ENCODE measurements at places on chromosomes 4 and X.
A peak's percentile ranks its signal among the peaks of the same experiment; 100 is the strongest.

- no peak for DNase-seq
These were observed 154.3 kb downstream of the CFAP299 start for GRCh38 chr4:80489798-80490197.

GRCh38 chrX:47172971-47173792 is 20.4 kb upstream of the UBA1 start:
- no peak for DNase-seq

GRCh38 chrX:2751291-2751690 is 549 bp upstream of the XG start:
- DNase-seq: no peak

DNA sequence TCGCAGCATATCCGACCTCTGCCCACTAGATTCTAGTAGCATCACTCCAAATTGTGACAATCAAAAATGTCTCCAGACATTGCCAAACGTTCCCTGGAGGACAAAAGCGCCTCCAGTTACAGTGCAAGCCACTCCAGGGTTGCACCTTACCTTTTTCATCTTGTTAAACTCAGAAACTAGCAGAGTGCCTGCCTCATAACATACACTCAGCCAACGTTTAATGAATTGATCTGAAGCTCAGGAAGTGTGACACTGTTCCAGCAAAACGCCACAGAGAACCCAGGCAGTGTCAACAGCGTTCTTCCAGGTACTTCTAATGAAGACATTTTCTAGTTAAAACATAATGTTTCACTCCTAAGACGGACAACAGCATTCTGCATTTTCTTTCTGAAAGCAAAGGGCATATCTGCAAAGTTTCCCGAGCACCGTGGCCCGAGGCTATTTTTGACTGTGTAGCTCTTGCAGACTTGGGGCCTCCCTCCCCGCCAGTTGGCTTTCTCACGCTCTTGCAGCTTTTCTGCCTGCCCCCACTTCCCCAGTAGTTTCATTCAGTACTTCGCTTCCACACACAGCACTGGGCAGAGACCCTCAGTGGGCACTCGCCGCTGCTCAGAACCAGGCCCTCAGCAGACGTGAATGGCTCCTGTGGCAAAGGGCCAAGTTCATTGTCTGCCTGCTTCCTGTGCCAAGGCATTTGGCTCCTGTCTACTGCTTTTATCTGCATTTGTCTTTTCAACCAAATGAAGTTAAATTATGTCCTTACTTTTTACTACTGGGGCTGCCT is 133.4 kb upstream of the TTC29 start:
- no peak for DNase-seq

DNA sequence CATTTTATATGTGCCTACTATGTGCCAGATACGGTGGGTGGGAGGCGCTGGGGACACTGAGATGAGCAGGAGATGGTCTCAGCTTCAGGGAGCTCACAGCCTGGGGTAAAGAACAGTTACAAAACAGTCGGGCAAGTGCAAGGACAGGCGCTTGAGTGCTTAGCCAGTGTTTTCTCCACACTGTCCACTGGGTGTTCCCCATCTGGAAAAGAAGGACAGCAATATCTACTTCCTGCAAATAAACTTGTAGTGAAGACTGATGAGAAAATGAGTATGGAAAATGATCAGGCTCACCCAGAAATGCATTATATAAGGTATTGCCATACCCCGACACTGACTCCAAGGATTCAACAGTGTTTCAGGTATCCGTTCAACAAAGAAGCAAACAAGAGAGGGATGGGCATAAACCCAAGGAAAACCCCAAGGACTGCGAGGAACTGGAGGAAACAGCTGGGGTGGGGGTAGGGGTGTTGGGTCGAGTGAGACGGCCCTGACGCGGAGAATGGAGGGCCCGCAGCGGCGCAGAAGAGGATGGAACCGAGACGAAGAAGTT is 835 bp downstream of the TMEM185A start:
- DNase-seq: peak; percentile 53

GRCh38 chr4:55364691-55365344 is 18.8 kb downstream of the SRD5A3 start:
- no peak for DNase-seq

- DNase-seq: no peak
These were observed 125.0 kb downstream of the TBX22 start for GRCh38 chrX:80139564-80139963.

DNA sequence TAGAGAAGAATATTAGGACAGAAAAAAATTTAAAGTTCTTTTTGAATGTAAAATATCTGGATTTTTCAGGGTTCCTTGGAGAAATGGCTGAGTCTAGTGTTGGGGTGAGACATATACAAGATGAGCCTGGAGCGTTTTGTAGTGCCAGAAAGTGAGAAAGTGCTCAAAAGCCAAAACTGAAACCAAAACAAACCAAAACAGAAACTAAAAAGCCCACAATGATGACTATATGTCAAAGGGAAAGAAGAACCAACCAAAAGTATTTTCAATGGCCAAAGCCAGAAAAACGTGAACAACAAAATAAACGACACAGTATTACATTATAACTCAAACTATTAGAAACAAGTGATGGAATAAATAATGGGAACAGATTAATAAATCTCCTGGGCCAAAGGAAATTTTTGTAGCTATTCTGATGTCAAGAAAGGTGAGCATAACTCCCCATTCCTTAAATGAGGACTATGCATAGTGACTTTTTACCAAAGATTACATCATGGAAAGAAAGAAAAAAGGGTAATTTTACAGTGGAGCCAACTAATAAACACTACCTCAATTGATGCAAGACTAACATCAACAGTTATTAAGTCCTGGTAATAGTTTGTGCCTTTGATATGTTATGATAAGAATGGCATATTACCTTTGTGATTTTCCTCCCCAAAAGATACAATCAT is 1137.6 kb downstream of the C4orf33 start:
- DNase-seq: peak; percentile 34

GRCh38 chr4:15870079-15870478 is 68.5 kb downstream of the FGFBP1 start:
- no peak for DNase-seq

- no peak for DNase-seq
These were observed 328.7 kb downstream of the GABRG1 start for GRCh38 chr4:45795135-45795534.

- DNase-seq: peak; percentile 68
These were observed 38.2 kb upstream of the OCIAD2 start for GRCh38 chr4:48944756-48945241.

GRCh38 chrX:129678614-129679195 is 23.9 kb upstream of the APLN start:
- DNase-seq: no peak

DNA sequence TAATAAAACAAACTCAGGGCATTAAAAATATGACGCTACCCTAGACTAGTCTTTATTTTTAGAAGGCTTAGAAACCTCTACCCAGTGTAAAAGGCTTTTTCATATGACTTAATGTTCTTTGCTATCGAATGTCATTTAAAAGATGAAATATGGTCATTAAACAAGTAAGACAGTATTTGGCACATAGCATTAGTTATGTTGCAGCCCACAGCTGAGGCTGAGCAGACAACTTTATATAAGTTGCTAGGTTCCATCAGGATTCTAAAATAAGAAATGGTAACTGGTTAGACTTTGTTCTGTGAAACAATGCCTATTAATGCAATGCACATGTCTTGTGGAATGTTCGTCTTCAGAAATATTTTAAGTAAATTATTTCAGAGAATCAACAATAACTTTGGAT is 10.4 kb upstream of the PRSS12 start:
- DNase-seq: no peak

- no peak for DNase-seq
These were observed 38.6 kb upstream of the EDA2R start for GRCh38 chrX:66677430-66677829.

DNA sequence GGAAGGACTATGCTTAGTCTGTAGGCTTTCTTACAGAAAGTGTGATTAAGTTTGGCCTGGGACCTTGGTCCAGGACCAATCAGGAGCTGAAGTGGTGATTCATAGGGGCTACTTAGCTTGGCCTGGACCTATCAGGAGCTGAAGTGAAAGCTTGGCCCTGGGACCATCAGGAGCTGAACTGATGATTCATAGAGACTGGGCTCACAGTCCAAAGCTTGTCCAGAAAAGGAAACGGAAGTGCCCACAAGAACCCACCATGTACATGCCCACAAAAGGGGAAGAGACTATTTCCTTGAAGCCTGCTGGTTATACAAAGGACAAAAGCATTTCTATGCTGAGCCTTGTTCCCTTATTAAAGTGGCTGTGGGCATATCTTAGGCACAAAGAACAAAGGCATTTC is 12.6 kb downstream of the TENT5D start:
- peak; percentile 47 for DNase-seq
